ENCODE measurements at places on chromosomes 1 and 21.

DNA sequence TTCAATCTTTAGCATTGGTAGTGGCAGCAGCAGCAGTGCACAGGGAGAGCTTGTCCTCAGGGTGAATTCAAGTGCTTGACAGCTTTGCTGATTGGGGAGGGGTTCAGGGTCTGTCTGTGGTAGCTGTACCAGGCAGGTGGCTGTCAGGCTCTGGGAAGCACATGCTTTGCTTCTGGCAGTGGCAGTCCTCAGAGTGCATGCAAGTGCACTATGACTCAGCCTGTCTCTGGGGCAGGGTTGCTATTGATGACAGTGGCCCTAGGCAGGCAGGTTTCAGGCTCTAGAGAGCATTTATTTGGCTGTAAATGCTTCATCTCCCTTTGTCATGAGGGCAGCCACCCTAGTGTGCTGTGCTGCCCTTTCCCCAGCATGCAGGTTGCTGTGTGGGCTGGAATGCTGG lies 251.9 kb upstream of the LRRC7 start:
- no peak for DNase-seq

- DNase-seq: no peak
Measured at GRCh38 chr1:183366116-183366515, 52.1 kb downstream of the NMNAT2 start.

GRCh38 chr1:2132222-2133038 lies 62.1 kb downstream of the FAAP20 start:
- DNase-seq: peak; percentile 66

DNA sequence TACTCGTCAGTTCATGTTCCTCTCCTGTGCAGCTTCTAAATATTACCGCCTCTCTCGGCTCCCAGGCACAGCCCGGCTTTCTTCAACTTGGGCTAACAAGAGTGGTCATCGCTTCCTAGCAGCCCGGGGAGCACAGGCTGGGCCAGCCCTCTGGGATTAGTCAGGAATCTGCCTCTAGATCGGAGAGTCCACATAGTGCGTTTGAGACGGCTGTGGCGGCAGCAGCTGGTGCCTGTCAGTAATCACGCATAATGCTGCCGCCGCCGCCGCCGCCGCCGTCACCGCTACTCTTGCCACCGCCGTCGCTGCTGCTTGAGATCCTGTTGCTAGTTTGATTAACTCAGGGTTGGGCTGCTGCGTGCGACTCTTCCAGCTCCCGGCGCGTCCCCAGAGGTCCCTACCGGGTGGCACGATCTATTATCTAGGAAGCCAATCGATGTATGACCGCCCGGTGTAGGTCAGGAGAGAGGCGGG lies at the start of gene RXRG:
Gene RXRG, minus strand, starts transcription at position 230 of the 474 bp plus-strand sequence. CDS start 233 bp downstream, outside the sequence.
- DNase-seq: peak; percentile 26

DNA sequence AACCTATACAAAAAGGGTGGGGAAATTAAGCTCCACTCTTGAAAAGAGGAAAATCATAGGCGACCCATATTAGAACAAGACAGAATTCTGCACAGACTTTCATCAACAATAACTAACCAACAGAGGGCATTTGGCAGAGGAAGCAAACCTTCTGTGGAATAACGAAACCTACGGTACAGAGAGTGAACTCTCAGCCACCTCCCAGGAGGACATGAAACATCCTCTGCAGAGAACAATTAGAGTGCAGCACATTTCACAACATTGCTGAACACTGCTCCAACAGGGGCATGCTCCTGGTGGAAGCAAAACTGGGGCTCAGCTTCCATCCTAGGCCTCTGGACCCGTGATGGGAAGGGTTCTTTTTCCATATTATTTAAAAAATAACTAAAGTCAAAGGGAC lies 110.9 kb downstream of the KCNJ15 start:
- no peak for DNase-seq

DNA sequence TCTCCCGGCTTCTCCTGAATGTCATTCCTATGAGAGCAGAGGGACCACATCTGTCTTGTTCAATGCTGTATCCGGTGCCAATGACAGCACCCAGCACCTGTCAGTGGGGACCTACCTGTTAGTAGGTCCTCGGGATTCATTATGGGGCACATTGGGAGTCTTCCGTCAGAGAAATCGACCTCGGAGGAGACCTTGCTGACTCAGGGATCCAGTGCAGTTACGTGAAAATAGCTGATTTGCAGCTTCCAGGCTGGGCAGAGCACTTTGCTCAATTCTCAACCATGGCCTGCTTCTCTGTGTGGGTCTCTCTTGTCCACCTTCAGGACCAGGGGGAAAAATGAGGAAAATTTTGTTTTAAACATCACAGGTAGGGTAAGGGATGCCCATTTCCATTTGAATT lies 130.2 kb downstream of the PRDM2 start:
- DNase-seq: peak; percentile 28

GRCh38 chr1:115347282-115347681 lies 9.2 kb upstream of the NGF start:
- no peak for DNase-seq

DNA sequence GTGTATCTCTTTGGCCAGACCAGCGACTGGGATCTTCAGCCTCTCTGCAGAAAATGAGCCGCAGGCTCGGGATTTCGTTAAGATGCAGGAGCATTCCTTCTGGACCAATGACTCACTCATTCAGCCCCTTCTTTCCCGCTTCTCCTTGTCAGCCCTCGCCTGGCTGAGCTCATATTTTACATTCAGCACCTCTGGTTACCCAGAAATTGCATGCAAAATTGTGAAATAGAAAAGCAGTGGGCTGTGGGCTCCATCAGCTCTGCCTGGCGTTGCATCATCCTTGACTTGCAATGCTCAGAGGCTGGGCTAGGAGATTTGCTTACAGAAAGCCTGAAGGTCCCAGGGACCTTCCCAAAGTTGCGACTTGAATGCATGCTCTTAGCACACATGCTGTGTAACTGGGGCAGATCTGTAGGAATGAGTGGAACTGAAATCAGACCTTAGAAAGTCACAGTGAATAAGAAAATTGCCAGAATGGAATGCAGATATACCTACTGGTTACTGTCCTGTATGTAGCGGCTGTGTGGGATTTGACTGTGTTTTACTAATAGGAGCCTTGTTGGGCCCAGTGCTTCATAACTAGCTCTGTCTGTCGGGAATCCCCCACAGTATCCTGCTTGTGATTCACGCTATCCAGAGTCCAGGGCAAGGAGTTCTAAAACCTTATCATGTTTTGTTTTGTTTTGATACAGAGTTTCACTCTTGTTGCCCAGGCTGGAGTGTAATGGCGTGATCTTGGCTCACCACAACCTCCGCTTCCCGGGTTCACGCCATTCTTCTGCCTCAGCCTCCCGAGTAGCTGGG lies 444.8 kb downstream of the KIF26B start:
- no peak for DNase-seq
